Adipocyte (in vitro differentiated cells): ENCODE measurements at places on chromosomes 16 and 17.

DNA sequence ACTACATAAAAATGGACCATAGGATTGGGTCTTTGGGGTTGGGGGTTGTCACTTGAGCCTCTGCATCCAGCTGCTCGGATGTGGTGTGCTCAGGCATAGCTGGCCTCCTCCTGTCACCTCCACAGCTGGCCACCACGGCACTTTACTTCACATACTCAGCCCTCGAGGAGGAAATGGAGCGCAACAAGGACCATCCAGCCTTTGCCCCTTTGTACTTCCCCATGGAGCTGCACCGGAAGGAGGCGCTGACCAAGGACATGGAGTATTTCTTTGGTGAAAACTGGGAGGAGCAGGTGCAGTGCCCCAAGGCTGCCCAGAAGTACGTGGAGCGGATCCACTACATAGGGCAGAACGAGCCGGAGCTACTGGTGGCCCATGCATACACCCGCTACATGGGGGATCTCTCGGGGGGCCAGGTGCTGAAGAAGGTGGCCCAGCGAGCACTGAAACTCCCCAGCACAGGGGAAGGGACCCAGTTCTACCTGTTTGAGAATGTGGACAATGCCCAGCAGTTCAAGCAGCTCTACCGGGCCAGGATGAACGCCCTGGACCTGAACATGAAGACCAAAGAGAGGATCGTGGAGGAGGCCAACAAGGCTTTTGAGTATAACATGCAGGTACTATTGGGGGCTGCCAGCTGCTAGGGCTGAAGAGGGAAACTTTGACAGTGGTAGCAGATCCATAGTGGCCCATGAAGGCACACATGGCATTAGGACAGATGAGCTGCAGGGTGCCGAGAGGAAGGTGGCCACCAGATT is 30.8 kb downstream of the CDIP1 start:
- DNase-seq, result no peak

DNA sequence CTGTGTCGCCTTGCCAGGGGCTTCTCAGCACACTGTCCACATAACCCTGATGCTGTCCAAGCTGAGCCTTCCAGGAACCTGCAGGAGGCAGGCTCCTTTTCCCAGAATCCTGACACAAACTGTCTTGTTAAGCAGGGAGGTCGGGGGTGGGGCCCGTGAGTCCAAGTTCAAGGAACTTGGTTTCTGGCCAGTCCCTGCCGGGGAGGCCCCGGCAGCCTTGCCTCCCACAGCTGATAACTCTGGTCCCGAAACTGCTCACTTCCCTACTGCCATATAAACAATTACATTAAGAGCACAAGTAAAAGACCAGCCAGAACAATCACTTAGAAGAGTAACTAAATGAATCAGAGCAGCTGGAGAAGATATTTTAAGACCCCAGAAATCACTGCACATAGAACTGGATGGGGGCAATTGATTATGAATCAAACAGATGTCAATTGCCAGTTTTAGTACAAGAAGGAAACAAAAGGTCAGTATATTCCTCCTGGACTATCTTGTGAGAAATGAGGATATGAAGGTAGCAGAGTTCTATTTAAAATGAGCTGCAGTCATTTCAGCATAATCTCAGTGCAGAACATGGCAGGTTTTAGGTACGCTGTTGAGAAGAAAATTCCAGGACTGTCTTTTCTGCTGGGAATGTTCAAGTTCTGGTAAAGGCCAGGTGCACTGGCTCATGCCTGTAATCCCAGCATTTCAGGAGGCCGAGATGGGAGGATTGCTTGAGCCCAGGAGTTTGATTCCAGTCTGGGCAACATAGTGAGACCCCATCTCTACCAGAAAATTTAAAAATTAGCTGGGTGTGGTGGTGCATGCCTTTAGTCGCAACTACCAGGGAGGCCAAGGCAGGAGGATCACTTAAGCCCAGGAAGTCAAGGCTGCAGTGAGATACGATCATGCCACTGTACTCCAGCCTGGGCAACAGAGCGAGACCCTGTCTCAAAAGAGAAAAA is 169.8 kb downstream of the PITPNC1 start:
- DNase-seq, result no peak

- no peak for DNase-seq
Measured at GRCh38 chr17:39639566-39640458, 2.9 kb downstream of the STARD3 start.

- peak; percentile 47 for DNase-seq
Measured at GRCh38 chr17:72614871-72615626, 477.4 kb downstream of the SLC39A11 start.

DNA sequence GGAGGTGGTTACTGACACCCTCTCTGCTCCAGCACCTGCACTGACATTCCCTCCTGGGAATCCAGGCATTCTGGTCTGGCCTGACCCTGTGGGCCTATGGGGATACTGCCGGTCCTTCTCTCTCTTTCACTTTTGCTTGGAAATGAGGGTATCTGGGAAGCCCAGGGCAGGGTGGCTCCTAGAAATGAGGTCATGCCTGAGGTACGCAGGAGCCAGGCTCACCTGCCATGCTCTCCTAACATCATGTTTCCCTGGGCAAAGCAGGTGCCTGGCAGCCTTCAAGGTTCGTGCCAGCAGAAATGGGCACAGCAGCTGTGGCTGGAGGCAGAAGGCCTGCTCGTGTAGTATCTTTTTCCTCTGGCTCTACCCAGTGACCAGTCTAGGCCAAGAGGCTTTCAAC is 3.3 kb downstream of the ITGA3 start:
- no peak for DNase-seq

GRCh38 chr16:65278874-65279273 is 157.0 kb upstream of the CDH11 start:
- DNase-seq, result no peak

DNA sequence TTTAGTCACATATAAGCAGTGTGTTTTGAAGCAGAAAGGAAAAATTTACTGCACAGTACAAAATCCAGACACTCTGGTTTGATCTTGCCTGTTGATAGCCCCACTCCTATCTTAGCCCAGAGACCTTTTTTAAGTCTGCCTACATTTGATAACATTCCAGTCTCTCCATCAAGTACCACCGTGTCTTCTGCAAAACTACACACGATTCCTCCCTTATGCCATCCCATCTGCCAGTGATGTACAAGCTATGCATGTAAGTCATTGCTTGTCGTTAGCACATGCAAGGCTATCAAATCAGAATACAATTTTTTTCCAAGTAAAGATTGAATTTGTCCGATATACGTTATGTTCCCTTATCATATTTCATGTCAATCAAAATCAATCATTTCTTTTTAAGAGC is 14.9 kb downstream of the SHCBP1 start:
- DNase-seq, result no peak

GRCh38 chr17:3535253-3535995 is 22.2 kb downstream of the TRPV3 start:
- peak; percentile 70 for DNase-seq

DNA sequence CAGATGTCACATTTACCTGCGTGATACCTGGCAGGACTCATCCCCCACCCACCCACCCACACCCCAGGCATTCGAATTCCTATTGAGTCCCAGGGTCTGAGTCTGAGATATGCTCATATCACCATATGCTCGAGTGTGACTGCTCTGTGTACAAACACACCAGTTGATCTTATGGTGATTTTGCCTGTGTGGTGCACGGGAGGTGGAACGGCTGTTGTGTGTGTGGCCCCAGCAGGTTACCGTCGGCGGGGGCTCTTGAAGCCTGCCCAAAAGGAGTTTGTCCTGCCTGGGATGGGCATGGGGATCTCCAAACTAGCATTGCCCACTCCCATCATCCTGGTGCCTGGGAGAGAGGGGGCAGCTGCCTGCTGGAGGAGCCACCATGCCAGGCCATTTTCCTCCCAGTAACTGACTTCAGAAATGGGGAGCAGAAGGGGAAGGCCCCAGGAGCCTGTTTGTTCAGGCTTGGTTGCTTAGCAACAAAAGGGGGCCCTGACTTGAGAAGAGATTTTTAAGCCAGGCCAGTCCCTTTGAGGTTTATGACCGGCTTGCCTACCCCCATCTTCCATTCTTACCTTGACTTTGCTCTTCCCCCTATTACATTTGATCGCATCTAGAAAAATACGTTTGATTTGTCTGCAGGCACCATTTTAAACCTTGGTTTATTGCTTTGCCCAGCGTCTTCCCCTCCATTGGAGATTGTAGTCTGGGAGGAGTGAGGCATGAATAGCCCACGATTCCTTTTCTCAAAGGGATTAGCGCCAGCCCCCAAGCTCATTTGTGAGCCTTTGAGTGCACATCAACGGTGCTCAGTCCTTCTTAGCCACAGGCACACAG is 217.7 kb downstream of the CCDC182 start:
- DNase-seq, result no peak

- no peak for DNase-seq
Measured at GRCh38 chr17:77602883-77603640, 355.4 kb upstream of the TNRC6C start.

GRCh38 chr17:5825717-5826330 is 241.5 kb upstream of the NLRP1 start:
- DNase-seq, result no peak

DNA sequence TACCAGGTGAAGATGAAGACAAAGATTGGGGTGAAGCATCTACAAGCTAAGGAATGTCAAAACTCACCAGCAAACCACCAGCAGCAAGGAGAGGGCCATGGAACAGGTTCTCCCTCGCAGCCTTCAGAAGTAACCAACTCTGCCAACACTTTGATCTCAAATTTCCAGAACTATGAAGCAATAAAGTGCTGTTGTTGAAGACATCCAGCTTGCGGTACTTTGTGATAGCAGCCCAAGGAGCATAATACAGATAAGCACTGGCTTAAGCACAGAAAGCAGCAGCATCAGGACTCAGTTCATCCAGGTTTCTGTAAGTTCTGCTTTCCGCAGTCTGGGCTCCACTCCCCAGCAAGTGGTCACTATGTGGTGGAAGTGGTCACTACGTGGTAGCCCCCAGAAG is 16.0 kb upstream of the CDRT4 start:
- no peak for DNase-seq

GRCh38 chr17:260031-260791 is 78.8 kb upstream of the DOC2B start:
- no peak for DNase-seq
